NCI-H446 (cell line): ENCODE measurements at places on chromosomes 16 and 17.

DNA sequence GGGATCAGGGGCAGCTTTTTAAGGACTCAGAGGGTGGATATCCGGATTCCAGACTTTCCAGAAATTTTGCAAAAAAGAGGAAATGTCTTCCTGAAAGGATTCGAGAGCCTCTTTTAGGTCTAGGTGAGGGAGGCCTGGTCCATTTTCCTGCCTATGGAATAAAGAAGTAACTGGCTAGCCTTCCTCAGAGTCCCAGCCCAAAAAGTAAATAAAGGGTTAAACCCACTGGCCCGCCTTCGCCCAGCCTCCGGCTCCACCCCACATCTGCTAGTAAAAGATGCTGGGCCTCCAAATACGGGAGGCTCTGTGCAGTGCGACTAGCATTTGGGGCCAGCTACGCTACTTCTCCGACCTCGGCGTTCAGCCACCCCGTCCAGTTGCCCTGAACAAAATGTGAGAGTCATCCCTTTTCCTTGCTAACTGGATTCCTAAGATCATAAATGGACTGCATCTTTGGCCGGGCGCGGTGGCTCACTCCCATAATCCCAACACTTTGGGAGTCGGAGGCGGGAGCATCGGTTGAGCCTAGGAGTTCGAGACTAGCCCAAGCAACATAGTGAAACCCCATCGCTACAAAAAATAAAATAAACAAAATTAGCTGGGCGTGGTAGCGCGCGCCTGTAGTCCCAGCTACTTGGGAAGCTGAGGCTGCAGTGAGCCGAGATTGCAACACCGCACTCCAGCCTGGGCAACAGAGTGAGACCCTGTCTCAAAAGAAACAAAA, 824 bp upstream of the MPP2 start:
- DNase-seq = peak; percentile 65

DNA sequence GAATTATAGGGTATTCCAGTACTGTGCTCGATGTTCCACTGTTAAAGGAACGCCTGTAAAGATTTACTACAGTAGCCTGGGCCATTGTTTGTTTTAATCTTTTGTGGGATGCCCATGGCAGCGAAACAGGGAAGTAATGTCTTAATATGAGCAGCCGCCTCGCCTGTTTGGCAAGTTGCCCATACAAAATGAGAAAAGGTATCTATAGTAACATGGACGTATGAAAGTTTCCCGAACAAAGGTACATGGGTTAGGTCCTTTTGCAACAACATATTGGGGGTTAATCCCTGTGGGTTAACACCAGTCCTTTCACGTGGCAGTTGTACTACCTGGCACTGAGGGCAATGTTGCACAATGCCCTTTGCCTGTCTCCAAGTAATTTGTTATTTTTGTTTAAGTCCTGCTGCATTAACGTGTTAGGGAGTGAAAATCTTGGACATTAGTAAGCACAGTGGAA, 21.1 kb upstream of the TMC5 start:
- no peak for DNase-seq

- no peak for DNase-seq
These were observed 4.4 kb downstream of the GAA start for GRCh38 chr17:80105762-80106161.

DNA sequence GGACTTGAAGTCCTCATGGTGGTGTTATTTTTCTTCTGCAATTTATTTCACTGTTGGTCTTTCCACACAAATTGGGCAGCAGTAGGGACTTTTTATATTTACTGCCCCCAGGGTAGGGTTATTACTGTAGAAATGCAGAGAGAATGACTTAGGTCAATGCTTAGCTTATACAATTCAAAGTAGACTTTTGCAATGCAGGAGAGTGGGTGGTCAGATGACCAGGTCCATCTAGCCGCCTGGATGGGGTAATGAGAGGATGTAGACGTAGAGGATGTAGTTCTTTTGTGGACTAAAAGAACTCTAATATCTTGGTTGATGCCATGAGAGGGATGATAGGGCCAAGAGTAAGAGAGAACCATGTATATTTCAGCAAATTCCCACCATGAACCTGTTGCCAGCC, 2.7 kb upstream of the KRTAP17-1 start:
- DNase-seq = no peak

GRCh38 chr17:59870482-59870881, 22.3 kb downstream of the TUBD1 start:
- no peak for DNase-seq

DNA sequence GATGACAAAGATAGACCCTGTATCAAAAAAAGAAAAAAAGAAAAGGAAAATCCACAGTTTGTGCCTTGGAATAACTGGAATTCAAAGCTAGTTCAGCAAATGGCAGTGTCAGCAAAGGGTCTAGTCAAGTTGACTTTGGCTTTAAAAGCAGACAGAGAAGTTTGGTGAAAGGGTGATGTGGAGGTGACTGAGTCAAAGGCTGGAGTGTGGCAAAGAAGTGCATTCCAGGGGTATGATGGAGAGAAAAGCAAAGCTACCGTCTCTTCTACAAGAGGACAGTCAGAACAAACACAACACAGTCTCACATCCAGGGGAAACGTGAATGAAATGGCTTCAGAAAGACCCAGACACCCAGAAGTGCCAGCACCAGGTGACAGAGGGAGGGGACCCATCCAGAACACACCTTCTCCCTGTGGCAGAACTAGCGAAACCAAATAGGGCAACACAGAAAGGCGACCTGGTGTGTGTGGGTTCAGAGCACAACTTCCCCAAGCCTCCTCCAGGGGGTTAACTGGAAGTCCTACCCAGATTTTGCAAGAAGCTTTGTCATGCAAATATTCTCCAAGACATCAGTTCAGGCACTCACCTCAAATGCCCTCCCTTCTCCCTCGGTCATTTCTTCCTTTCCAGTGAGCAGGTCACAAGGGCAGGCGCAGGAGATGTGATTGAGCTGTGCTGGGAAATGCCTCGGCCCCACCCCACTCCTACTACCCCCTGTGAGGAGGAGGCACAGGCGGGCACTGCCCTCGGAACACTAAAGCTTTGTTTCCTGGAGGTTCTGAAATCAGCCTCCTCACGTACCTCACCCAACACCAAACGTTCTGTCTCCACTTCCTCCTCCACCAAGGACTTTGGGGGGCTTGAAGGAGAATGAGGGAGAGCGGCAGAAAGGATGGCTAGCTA, 481.9 kb downstream of the SOX9 start:
- no peak for DNase-seq

DNA sequence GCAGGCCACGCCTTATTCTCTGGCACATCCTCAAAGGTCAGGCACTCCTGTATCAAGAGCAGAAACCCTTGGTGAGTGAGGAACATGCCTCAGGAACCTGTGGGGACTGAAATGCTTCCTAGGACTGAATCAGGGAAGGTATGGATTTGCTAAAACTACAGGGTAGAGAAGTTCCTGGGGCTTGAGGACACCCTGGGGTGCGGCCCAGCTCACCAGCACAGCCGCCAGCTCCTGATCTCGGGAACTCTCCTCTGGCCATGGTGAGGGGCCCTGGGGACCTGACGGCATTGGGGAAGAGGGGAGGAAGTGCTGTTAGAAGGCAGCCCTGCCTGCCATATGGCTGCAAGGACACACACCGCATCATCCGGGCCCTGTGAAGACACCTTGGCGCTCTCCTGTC, 7.5 kb downstream of the ZSCAN10 start:
- no peak for DNase-seq

GRCh38 chr16:77273815-77274214, 74.6 kb downstream of the SYCE1L start:
- no peak for DNase-seq

DNA sequence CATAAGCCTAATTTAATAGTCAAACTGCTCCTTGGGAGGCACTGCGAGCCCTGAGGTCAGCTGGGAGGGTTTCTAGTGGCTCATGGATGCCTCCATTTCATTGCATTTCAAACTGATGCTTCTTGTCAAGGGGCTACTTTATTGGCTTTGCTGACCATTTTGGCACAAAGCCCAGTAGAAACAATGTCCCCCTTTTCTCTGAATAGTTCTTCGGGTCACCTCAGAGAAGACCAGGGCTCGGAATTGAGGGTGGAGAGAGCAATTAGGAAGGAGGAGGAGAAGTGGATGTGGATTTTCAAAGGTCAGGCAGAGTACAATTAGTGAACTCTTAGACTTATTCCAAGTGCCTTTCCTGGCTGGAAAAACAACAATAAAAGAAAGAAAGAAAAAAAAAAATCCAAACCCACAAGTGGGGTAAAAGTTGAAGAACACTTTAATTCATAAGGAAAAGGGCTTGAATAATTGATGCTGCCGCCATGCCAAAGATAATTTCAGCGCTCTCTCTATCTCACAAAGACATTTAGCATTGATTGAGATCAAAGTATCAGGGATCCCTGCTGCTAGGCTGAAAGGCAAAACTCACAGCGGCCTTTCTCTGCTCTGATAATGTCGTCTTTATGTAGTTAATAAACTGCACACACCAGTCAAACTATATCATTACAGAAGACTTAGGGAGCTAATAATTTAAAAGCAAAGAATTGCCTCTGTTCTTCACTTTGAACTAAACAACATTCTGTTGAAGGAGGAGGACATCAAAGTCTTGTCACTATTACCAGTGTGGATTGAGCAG, 122.7 kb downstream of the RGS9 start:
- DNase-seq = no peak

GRCh38 chr16:11273721-11274324, 394 bp upstream of the PRM3 start:
- DNase-seq = no peak

DNA sequence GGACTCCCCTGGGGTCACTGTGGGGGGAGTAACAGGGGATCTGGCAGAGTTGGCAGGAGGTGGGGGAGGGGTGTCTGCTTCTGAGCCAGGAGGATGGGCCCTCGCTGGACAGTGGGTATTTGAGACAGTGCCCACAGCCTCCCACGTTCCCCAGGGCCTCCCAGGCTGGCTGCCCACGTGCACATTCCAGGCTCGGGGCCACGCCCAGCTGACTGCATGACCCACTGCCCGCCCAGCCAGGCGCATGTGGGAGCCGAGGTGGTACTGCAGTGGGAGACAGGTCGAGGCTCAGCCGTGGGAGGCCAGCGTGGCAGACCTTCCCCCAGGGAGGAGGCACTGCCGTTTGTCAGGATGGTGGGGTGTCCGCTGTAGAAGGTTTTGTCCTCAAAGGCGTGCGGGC, 38.8 kb downstream of the BAHCC1 start:
- DNase-seq = no peak

- no peak for DNase-seq
These were observed 328.5 kb downstream of the SLC39A11 start for GRCh38 chr17:72763981-72764380.

- peak; percentile 12 for DNase-seq
These were observed 58.5 kb downstream of the TMEM132E start for GRCh38 chr17:34637548-34638525.

GRCh38 chr16:25063865-25064264, 47.7 kb upstream of the LCMT1 start:
- no peak for DNase-seq

GRCh38 chr17:81173762-81174155, 7.7 kb upstream of the AATK start:
- no peak for DNase-seq

DNA sequence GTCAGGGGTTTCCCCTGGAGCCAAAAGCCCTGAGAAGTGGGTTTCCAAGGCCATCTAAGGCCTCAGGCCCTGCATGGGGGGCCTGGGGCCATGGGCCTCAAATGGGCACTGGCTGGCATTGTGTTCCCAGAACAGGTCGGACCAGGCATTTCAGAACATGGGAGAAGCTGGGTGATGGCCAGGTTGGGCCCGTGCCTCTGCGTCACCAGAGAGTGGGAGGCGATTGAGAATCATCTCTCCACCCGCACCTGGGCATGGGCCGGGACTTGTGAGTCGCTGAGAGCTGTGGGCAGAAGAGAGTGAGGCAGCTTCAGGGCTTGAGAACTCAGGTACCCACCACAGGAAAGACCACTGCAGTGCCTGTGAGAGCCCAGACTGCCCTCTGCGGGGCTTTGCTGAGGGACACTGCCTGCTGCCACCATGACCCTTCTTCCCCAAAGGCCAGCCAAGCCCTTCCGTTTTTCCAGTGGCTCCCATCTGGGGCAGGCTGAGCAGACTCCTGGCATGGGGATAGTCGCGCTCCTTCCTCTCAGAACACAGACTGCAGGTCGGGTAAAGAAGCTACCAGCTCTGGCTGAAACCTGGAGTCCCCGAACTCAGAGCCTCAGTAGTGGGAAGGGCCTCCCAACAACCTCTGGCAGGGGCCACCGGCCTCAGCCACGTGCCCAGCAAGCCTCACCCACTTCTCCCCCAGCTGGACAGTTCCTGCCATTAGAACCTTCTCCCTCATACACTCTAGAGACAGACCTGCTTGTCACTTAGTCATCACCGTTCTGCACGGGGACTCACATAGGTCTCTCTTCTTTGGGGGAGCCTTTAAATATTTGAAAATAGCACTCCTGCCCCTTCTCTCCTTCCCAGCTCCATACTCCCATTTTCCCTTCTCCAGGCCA, 1.6 kb downstream of the RAB11FIP4 start:
- DNase-seq = no peak

DNA sequence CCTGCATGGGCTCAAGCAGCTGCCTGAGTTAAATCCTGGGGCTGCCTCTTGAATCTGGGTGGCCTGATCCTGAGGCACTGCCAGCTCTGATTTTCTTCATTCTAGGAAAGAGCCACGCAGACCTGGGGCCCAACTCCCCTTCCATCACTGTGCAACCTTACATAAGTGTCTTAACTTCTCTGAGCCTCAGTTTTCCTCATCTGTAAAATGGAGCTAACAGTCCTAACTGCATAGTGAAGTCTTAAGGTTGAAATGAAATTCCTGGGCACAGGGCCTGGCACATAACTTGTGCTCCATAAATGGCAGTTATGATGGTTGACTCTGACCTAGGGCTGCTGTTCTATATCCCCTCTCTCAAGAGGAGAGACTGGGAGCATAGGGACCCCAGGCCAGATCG, 236.6 kb downstream of the GSG1L start:
- no peak for DNase-seq
